ENCODE measurements at places on chromosomes 1 and 21.

GRCh38 chr21:34890724-34891612, 158.1 kb downstream of the RUNX1 start:
- no peak for DNase-seq

- no peak for DNase-seq
Measured at GRCh38 chr1:91673613-91674012, 173.0 kb downstream of the CDC7 start.

- no peak for DNase-seq
Measured at GRCh38 chr1:226108935-226109828, 46.7 kb downstream of the H3-3A start.

- no peak for DNase-seq
Measured at GRCh38 chr1:154151311-154151710, 3.6 kb downstream of the NUP210L start.

GRCh38 chr1:147891088-147891487, 11.5 kb upstream of the GJA8 start:
- DNase-seq, result no peak

Data from stimulated activated CD4-positive, alpha-beta T cell treated with anti-CD3 and anti-CD28 coated beads, Interleukin-1b, Interleukin-23, amount 100 ng/mL, for 24 hours (primary cell).